ENCODE measurements at places on chromosomes 1 and 21. TPM values are rescaled to one million over a fixed set of nuclear protein-coding genes. Genes with fewer than 3 reads are reported as not detected.

GRCh38 chr21:26093122-26093521 is 77.4 kb downstream of the APP start:
- no peak for DNase-seq

GRCh38 chr1:237444120-237444790 is 402.3 kb downstream of the RYR2 start:
- DNase-seq = no peak

DNA sequence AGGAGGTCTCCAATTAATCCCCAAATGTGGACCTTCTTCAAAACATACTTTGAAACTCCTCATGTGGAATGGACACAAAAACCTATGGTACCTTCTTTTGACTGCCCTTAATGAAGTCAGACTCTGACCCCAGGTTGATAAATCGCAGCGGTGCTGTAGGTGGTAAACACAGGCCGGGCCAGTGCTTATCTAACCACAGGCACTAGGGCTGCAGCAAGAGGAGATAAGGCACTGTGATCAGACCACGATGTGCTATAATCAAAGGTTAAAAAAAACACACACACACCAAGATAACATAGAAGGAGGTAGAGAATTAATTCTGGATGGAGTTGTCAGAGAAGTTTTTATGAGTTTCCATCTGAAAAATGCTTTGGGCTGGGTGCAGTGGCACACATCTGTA is 52.3 kb upstream of the SIPA1L2 start:
- no peak for DNase-seq

DNA sequence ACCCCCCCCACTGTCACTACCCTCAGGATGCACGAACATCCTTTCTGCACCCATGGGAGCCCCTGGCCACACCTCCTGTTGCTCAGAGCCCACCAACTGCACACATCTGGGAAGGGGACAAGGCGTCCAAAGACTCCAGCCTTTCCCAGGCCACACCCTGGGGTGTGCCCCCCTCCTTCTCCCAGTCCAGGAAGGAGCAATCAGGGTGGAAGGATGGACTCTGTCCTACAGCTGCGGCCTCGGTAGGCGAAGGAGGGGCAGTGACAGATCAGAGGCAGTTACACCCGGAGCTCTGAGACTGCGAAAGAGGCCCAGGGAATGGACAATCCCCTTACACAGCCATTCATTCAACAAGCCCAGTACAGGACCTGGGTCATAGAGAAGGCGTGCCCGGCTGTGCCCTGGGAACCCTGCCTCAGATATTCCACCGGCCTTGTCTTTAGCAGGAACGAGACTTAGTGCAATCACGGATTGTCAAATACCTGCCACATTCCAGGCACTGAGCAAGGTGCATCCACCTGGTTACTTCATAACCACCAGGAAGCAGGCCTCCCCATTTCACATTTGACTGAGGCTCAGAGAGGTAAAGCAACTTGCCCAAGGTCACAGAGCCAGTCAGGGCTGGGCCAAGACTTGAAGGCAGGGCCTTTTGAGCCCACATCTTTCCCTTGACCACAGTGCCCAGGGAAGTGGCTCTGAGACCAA is 9.4 kb downstream of the HSPG2 start:
- no peak for DNase-seq

DNA sequence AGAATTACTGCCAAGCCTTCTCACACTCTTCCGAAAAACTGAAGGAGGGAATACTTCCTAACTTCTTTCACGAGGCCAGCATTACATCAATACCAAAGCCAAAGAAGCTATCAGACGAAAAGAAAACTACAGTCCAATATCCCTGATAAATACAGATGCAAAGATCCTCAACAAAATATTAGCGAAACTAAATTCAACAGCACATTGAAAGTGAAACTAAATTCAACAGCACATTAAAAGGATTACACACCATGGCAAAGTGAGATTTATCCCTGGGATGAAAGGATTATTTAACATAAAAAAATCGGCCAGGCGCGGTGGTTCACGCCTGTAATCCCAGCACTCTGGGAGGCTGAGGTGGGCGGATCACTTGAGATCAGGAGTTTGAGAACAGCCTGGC is 176.8 kb downstream of the FAF1 start:
- DNase-seq = no peak

Gene DMBX1
- 0.30 TPM for total RNA-seq

- no peak for DNase-seq
These were observed 31.2 kb upstream of the ENSA start for GRCh38 chr1:150660584-150660983.

- DNase-seq = no peak
These were observed 47.8 kb downstream of the SKI start for GRCh38 chr1:2275796-2276536.

DNA sequence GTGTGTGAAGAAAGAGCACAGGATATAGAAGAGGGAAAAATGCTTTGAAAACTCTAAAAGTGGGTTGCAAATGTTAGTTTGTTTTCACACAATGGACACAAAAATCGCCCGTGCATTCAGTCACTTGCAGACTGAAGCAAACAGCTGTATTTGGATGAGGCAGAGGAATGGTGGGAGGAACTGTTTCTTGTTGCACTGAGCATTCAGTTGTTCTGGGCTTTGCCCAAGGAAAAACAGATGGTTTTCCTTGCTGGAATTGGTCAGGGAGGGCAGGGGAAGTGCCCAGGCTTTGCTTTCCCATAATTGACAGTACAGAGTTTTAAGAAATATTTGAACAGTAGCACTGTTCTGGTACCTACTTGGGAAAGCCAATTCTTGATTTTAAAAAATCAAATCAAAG is 19.5 kb upstream of the WARS2 start:
- no peak for DNase-seq

Gene KAZN
- total RNA-seq = 11.8 TPM

Gene XCL1
- total RNA-seq = 0.63 TPM

Gene GBP1
- not detected for total RNA-seq

GRCh38 chr1:230120289-230120920 is 53.4 kb downstream of the GALNT2 start:
- DNase-seq = no peak

Gene GNAT2
- not detected for total RNA-seq

GRCh38 chr21:39123375-39123774 is 59.9 kb downstream of the PSMG1 start:
- DNase-seq = no peak

GRCh38 chr1:50893466-50893865 is 66.6 kb downstream of the FAF1 start:
- DNase-seq = no peak

GRCh38 chr1:64969305-64970046 is 3.1 kb upstream of the JAK1 start:
- DNase-seq = no peak

Gene MROH7
- not detected for total RNA-seq

DNA sequence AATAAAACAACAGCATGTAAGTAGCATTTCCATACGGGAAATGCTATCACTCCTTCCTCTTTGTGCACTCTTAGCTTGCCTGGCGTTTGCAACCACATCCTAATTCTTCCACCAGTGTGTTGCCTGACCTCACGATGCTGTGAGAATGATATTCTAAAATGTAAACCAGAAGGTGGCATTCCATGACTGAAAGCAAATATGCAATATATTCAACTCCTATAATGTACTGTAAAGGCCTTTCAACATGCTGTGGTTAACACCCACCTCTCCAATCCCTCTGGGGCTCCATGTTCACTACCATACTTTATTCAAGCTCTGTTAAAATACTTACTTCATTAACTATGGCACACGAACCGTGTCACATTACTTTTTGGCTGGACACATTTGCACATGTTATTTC is 420.6 kb upstream of the DEPDC1 start:
- DNase-seq = no peak

DNA sequence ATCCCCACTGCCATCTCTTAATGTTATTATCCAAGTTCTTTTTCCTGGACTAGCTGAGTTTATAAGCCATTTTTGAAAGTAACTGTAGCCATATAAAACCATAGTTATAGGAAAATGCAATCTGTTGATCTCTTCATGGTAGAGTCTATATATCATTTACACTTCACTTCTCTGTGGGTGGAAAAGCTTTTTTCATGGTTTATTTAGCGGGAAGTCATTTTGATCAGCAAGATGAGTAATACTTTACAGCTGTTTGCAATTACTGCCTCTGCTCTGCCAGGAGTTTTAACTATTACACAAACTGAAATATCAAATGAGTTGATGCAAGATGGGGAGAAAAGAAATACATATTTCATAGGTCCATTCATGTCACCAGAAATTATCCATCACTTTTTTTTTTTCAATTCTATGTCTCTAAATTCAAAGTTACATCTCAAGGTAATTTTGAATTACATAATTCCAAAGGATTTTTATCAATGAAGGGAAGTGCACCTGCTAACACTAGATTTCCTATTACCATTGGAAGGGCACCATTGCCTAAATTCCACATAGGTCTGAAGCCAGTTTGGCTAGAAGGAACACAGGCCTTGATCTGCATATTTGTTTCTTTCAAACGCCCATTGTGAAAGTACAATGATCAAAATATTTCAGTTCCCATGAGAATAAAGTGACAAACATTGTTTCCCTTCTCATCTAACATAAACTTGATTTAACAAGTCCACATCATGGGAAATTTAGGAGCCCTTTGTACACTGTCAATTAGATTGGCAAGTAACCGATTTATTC is 296.7 kb downstream of the ZNF326 start:
- no peak for DNase-seq

- DNase-seq = no peak
These were observed 218.7 kb downstream of the RERE start for GRCh38 chr1:8598783-8599182.
